ENCODE measurements at places on chromosomes 4 and X.

DNA sequence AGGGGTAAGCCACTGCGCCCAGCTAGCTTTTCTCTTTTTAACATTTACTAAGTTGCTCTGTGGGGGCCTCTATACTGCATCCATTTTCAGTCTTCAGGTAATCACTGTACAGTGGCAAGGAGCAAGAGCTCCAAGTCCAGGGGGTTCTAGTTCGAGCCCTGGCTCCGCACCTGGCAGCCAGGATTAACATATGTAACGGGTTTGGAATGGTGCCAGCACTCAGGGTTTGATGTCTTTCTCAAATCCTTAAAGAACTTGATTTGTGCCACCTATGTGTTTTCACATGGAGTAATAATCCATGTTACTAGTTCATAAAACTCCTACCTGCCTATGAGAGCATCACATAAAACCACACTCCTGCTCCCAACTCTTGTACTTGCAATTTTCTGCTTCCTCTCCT, 4.5 kb downstream of the GRPEL1 start:
- no peak for DNase-seq

DNA sequence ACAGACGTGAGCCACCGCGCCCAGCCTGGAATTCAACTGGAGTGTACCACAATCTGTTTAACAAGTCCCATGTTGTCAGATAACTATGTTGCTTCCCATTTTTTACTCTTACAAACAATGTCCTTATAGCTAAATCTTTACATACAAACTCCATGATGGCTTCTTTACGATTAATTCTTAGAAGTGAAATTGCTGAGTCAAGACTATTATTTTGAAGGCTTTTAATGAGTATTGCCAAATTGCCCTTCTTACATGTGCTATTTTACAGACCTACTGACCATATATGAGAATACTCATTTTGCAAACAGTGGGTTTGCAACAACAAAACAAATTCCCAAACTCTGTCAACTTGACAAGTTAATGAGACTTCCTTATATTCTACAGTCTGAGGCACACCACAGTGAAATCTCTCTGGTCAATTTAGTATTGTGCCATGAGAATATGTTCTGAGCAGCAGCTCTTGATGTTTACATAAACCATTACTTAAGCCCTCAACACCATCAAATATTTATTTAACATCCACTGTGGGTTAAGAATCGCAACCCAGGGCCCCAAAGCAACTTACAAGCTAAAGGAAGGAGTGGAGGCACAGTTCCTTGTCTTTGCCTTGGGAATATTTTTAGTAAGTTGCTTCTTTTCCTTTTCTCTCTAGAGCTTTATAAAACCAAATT, 128.5 kb downstream of the SPRY1 start:
- no peak for DNase-seq

DNA sequence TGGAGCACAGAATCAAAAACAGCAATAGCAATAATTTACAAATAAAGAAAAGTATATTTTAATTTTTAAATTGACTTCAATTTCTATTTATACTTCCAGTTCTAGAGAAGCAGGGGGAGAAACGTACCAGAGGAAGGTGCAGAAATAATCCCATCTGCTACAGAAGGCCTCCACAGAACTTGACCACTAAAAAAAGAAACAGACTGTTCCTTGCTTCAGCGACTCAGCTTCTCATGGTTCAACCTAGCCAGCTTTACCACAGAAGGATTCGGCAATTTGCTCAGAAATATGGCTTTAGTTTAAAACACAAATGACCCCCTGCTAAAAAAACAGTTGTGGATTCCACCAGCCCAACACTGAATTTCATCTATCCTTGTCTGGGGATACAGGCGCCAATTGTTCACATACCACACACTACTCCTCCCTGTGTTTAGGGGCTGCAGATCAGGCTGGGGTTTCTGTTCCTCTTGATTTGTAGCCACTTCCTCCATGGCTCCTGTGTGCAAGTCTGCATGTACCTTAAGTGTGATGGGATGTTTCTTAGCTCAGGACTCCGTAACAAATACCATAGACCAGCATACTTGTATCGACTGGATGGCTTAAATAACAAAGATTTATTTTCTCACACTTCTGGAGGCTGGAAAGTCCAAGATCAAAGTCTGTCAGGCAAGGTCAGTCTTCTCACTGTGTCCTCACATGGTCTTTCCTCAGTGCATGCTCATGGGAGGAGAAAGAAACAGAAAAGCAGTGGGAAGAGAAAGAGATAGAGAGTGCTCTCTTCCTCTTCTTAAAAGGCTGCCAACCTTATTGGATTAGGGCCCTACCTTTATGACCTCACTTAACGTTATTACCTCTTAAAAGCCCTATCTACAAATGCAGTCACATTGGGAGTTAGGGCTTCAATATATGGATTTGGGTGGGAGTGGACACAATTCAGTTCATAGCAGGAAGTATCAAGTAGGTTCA, 79.1 kb downstream of the AMOT start:
- DNase-seq = no peak

DNA sequence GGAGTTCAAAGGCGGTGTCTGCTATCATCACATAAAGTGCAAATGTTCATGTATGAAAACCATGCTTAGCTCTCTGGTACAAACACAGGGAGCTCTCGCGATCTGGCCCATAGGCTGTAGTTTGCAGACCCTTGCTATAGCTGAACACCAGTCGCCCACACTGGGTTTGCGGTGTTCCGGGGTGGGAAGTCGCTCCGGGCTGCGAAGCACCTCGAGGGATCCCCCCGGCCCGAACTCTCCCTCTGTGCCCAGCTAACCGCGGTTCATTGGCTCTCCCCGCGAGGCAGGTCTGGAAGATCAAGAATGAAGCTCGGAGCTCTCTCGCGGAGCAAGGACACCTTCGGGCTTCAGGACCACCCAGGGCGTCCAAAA, 341 bp upstream of the PRPS2 start:
- DNase-seq = no peak

- no peak for DNase-seq
Measured at GRCh38 chrX:24979081-24979480, 36.7 kb downstream of the ARX start.

DNA sequence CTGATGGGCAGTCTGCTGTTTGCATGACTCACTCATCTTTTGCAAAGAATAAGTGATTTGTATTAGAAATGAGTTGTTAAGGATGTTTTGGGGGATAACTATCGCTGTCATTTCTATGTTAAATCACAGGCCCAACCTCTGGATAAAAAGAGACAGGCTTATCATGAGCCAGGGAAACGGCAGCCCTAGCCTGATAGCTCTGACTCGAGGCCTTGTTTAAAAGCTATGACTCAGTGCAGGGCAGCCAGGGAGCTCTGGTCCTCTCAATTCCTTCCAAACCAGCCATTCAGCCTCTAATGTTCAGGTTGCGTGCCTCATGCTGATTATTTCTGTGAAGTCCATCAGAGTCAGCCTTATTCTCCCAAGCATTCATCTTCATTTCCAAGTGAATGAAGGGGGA, 305.9 kb upstream of the HAND2 start:
- no peak for DNase-seq

DNA sequence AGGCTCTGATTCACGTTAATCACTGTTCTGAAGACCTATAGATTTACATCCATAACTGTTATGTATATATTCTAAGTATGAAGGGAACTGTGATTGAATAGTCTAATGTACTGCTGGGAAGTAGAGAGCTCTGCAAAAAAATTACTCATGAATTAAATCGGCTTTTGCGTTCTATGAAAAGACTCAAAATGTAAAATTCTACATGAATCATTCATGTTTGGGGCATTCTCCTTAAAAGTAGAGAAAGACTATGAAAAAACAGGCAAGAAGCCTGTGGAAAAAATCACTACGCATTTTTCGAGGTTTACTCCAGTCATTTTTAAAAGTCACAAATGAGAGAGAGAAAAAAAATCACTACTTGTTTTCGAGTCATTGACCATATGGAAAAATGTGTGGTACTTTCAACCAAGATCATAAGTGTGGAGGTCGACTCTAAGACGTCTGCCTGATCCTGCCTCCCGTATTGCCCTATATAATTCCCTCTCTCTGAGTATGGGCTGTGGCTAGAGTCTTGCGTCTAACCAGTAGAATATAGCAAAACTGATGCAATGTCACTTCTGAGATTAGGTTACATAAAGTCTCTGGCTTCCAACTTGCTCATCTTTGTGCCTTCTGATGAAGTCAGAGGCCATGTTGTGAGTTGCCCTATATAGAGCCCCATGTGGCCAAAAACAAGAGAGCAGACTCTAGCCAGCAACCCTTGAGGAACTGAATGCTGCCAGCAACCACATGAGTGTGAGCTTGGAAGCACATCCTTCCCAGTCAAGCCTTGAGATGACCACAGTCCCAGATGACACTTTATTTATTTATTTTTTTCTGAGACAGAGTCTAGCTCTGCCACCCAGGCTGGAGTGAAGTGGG, 32.1 kb upstream of the VEGFD start:
- DNase-seq = no peak

GRCh38 chr4:83947830-83948193, 411.9 kb downstream of the GPAT3 start:
- no peak for DNase-seq

GRCh38 chr4:112509243-112510141, 6.5 kb downstream of the NEUROG2 start:
- no peak for DNase-seq

DNA sequence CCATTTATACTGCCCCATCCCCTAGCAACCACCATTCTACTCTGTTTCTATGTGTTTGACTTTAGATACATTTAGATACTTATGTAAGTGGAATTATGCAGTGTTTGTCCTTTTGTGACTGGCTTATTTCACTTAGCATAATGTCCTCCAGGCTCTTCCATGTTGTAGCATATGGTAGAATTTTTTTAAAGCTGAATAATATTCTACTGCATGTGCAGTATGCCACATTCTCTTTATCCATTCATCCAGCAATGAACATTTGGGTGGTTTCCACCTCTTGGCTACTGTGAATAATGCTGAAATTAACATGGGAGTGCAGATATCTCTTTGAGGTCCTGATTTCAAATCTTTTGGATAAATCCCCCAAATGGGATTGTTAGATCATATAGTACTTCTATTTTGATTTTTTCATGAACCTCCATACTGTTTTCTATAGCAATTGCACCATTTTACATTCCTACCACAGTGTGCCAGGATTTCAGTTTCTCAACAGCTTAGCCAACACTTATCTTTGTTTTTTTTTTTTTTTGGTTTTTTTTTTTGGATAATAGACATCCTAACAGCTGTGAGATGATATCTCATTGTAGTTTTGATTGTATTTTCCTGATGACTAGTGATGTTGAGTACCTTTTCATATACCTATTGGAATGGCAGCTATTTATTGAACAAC, 105.9 kb upstream of the LNX1 start:
- no peak for DNase-seq

- no peak for DNase-seq
Measured at GRCh38 chrX:134115270-134115669, 121.7 kb upstream of the CCDC160 start.

DNA sequence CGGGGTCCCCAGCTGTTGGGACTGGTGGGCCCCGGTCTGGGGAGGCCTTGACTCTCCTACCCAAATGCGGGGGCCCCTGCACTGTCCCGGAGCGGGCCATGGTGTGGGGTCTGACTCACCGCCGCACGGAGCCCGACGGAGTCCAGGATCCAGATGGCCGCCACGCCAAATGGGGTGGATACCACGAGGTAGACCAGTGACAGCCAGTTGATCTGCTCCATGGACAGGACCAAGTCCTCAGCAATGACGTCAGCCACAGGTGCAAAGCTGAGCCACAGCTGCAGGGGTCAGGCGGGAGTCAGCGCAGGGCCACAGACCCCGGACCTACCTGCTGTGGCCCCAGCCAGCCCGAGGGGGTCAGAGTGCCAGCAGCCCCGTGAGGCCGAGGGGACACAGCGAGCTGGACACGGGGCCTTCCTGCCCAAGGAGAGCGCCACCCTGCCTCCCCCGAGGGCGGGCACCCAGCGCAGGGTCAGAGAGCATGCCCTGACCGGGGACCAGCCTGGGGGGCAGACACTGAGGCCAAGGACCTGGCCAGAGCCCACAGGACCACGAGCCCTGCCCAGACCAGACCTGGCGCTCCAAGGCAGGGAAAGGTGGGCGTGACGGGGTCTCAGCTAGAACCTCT, 2.4 kb downstream of the SLC49A3 start:
- no peak for DNase-seq

DNA sequence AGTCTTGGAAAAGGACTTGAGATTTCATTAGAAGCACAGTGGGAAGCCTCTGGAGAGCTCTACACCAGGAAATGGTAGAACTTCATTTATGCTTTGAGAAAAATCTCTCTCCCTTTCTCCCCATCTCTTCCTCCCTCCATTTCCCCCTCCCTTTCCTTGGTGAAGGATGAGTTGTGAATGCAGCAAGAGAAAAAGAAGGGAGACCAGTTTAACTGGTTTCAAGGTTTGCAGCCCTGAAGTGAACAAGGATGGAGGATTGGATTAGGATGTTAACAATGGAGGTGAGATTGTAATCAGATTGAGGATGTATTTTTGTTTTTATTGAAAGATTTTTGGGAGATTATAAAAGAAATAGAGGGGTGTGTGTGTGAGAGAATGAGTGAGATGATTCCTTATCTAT, 99.5 kb downstream of the ANK2 start:
- no peak for DNase-seq

- DNase-seq = no peak
Measured at GRCh38 chrX:7233580-7234406, 85.8 kb upstream of the PUDP start.
